ENCODE measurements at places on chromosomes 4 and X. TPM values are rescaled to one million over a fixed set of nuclear protein-coding genes. Genes with fewer than 3 reads are reported as not detected.

RNF128 gene
- polyA plus RNA-seq = 5.6 TPM

APBB2 gene
- 20.6 TPM for polyA plus RNA-seq

DNA sequence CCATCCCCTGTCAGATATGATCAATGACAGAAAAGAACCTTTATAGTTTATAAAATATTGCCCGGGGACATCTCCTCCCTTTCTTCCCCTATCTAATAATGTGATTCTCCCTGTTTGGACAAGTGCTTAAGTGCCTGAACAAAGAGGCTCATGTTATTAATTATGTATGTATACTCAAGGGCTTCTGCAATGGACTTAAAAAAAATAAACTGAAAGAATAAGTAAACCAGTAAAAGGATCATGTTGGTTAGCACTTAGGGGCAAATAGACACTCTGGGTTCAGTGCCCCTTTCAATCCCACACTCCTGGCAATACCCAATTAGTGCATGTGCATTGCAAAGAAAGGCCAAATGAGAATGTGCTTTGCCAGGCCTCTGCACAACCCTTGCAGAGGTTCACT lies 30.7 kb upstream of the RPS6KA6 start:
- no peak for DNase-seq

DNA sequence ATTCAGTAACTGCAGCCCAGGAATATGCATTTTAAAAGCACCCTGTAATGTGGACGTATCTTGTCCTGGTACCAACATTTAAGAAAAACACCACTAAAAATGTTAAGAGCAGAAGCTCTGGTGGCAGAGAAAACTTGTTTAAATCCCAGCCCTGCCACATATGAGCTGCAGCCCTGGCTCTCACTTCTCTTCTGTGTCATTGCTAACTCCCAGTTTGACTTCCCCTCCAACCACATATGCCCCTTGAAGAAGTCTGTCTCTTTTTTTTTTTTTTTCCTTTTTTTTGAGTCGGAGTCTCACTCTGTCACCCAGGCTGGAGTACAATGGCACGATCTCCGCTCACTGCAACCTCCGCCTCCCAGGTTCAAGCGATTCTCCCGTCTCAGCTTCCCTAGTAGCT lies 14.8 kb downstream of the LHFPL1 start:
- no peak for DNase-seq

Data from urinary bladder (tissue), 4 donors.